ENCODE measurements at places on chromosomes 11 and 22. TPM values are rescaled to one million over a fixed set of nuclear protein-coding genes. Genes with fewer than 3 reads are reported as not detected.

GRCh38 chr11:58647866-58648265 is 25.4 kb downstream of the CNTF start:
- no peaks in the 10 kb centered on the region for H3K27me3 ChIP-seq
- H3K4me3 ChIP-seq, result no peak overlapping the region
- no peaks in the 10 kb centered on the region for H3K36me3 ChIP-seq
- no peaks in the 10 kb centered on the region for H3K4me1 ChIP-seq
- DNase-seq, result no peak

NRXN2 gene
- 13.3 TPM for total RNA-seq

DNA sequence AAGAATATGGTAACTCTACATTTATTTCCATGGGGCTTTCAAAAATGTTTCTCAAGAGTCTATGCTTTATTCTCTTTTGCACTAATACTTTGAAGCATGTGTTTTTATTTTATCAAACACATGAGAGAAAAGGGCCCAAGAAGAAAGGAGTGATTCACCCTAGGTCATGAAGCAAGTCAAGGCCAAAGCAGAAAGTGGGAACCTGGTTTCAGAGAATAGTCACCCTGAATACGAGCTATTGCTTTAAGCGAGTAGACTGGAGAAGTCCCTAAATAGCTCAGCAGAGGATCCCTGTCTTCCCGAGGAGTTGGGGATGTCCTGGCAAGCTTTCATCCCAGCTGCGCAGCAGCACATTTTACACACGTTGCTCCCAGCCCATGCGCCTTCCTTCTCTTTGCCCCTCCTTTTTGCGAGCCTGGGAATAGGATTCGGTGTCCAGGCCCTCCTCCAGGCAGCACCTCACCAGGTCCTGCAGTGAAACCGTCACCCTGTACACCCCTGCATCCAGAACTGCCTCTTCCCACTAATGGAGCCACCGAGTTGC is 19.1 kb downstream of the MPEG1 start:
- no peak overlapping the region for H3K4me3 ChIP-seq
- H3K27ac ChIP-seq, result no peak overlapping the region
- DNase-seq, result no peak
- peaks cover 18% of the 10 kb centered on the region for H3K4me1 ChIP-seq

- no peaks in the 10 kb centered on the region for H3K27me3 ChIP-seq
- H3K27ac ChIP-seq, result no peak overlapping the region
- no peaks in the 10 kb centered on the region for H3K4me1 ChIP-seq
- H3K36me3 ChIP-seq, result no peaks in the 10 kb centered on the region
- no peak for DNase-seq
Observed at GRCh38 chr11:15730263-15730994, 615.7 kb downstream of the INSC start.

GRCh38 chr22:27387561-27387960 is 414.0 kb downstream of the MN1 start:
- DNase-seq, result no peak
- H3K27ac ChIP-seq, result no peak overlapping the region
- no peak overlapping the region for H3K4me3 ChIP-seq
- H3K4me1 ChIP-seq, result no peaks in the 10 kb centered on the region
- H3K27me3 ChIP-seq, result no peaks in the 10 kb centered on the region

PICALM gene
- total RNA-seq, result 244 TPM

NOX4 gene
- total RNA-seq, result 13.0 TPM

DNA sequence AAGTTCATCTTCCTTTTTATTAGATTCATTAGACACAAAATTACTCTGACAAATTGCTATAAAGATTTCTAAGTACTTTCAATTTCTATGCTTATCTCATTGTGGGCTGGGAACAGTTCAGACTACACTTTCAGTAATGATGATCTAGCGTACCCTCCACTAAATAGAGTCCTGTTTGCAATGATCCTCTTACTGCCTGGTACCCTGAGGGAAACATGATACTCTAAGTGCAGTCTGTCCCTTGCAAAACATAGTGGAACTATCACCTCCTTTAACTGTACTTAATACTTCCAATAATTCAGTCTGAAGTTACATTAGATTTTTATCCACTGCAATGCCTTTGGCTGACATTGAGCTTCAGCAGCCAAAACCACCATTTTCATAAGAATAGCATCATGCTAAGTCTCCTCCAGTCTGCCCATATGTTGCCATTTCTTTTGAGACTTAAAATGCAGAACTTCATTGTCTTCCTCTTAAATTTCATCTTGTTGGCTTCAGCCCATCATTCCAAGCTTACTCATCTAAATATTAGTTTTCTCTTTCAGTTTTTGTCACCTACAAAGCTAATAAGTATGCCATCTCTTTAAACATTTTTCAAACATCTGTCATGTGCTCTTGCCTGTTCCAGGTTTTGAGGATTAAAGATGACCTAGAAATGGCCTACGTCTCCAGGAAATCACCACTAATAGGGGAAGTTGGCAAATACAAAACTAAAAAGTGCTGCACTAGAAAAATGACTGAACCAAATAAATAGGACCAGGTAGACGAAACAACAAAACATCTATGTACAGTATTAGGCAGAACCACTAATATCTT is 55.5 kb downstream of the PAK1 start:
- no peaks in the 10 kb centered on the region for H3K36me3 ChIP-seq
- no peaks in the 10 kb centered on the region for H3K27me3 ChIP-seq
- H3K27ac ChIP-seq, result no peak overlapping the region
- DNase-seq, result no peak
- H3K4me3 ChIP-seq, result no peak overlapping the region

C22orf15 gene
- total RNA-seq, result not detected

SRSF8 gene
- 64.2 TPM for total RNA-seq

KRTAP5-10 gene
- not detected for total RNA-seq

DNA sequence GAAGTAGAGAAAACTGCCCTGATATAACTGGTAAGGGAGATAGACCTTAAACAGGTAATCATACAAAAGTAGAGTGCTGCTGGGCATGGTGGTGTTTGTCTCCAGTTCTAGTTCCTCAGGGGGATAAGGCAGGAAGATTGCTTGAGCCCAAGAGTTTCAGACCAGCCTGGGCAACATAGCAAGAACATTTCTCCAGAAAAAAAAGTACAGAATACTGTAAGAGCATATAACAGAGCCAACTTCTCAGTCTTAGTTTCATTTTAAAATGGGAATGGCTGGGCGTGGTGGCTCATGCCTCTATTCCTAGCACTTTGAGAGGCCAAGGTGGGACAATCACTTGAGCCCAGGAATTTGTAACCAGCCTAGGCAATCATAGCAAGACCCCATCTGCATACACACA is 4.5 kb upstream of the RHOG start:
- H3K36me3 ChIP-seq, result no peaks in the 10 kb centered on the region
- H3K4me3 ChIP-seq, result no peak overlapping the region
- H3K27ac ChIP-seq, result no peak overlapping the region
- no peaks in the 10 kb centered on the region for H3K4me1 ChIP-seq
- no peak for DNase-seq

GRCh38 chr11:3155691-3156258 is 9.3 kb downstream of the OSBPL5 start:
- H3K27me3 ChIP-seq, result no peaks in the 10 kb centered on the region
- DNase-seq, result peak; percentile 67
- H3K27ac ChIP-seq, result peak overlapping the region; percentile 52

GRCh38 chr11:111101881-111102280 is 143.6 kb upstream of the POU2AF2 start:
- H3K27me3 ChIP-seq, result no peaks in the 10 kb centered on the region
- DNase-seq, result no peak
- no peaks in the 10 kb centered on the region for H3K36me3 ChIP-seq
- H3K27ac ChIP-seq, result no peak overlapping the region
- no peaks in the 10 kb centered on the region for H3K4me1 ChIP-seq

GRCh38 chr11:96875712-96876111 is 485.9 kb downstream of the JRKL start:
- no peak overlapping the region for H3K27ac ChIP-seq
- no peaks in the 10 kb centered on the region for H3K36me3 ChIP-seq
- no peaks in the 10 kb centered on the region for H3K4me1 ChIP-seq
- no peaks in the 10 kb centered on the region for H3K27me3 ChIP-seq
- no peak overlapping the region for H3K4me3 ChIP-seq

GRCh38 chr11:117902001-117902845 is 25.8 kb upstream of the FXYD6 start:
- no peaks in the 10 kb centered on the region for H3K36me3 ChIP-seq
- no peak overlapping the region for H3K4me3 ChIP-seq
- H3K4me1 ChIP-seq, result peaks cover under 1% of the 10 kb centered on the region
- H3K27ac ChIP-seq, result no peak overlapping the region

GRCh38 chr11:10309163-10310093 is 4.6 kb downstream of the ADM start:
- H3K27me3 ChIP-seq, result no peaks in the 10 kb centered on the region
- H3K4me1 ChIP-seq, result no peaks in the 10 kb centered on the region
- peak; percentile 78 for DNase-seq
- H3K27ac ChIP-seq, result peak overlapping the region; percentile 58

NRIP3 gene
- total RNA-seq, result 1.6 TPM

CDON gene
- 4.0 TPM for total RNA-seq

SPCS2 gene
- total RNA-seq, result 176 TPM

- H3K4me1 ChIP-seq, result no peaks in the 10 kb centered on the region
- H3K36me3 ChIP-seq, result no peaks in the 10 kb centered on the region
- H3K27me3 ChIP-seq, result no peaks in the 10 kb centered on the region
- no peak for DNase-seq
Observed at GRCh38 chr22:35719212-35719875, 1.7 kb downstream of the APOL5 start.

- H3K27ac ChIP-seq, result no peak overlapping the region
- H3K36me3 ChIP-seq, result no peaks in the 10 kb centered on the region
- H3K4me1 ChIP-seq, result no peaks in the 10 kb centered on the region
- H3K4me3 ChIP-seq, result no peak overlapping the region
Observed at GRCh38 chr11:12893787-12894672, 115.1 kb upstream of the RASSF10 start.

DNA sequence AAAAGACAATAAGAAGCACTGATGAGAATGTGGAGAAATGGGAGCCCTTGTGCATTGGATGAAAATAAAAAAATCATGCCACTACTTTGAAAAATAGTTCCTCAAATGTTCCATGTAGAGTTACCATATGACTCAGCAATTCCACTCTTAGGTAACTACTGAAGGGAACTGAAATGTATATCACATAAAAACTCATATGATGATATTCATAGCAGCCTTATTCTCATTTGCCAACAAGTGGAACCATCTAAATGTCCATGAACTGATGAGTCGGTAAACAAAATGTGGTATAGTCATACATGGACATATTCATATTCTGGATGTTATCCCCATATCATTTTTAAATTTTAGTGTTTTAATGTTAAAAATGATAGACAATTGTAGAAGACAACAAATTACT is 3.5 kb downstream of the KRTAP5-9 start:
- no peak overlapping the region for H3K27ac ChIP-seq
- no peaks in the 10 kb centered on the region for H3K36me3 ChIP-seq
- H3K4me1 ChIP-seq, result no peaks in the 10 kb centered on the region
- no peak overlapping the region for H3K4me3 ChIP-seq
- H3K27me3 ChIP-seq, result no peaks in the 10 kb centered on the region

GRCh38 chr22:19304547-19304946 is 13.0 kb upstream of the CLTCL1 start:
- no peaks in the 10 kb centered on the region for H3K4me1 ChIP-seq
- H3K27me3 ChIP-seq, result no peaks in the 10 kb centered on the region
- H3K27ac ChIP-seq, result no peak overlapping the region
- H3K36me3 ChIP-seq, result no peaks in the 10 kb centered on the region

DNA sequence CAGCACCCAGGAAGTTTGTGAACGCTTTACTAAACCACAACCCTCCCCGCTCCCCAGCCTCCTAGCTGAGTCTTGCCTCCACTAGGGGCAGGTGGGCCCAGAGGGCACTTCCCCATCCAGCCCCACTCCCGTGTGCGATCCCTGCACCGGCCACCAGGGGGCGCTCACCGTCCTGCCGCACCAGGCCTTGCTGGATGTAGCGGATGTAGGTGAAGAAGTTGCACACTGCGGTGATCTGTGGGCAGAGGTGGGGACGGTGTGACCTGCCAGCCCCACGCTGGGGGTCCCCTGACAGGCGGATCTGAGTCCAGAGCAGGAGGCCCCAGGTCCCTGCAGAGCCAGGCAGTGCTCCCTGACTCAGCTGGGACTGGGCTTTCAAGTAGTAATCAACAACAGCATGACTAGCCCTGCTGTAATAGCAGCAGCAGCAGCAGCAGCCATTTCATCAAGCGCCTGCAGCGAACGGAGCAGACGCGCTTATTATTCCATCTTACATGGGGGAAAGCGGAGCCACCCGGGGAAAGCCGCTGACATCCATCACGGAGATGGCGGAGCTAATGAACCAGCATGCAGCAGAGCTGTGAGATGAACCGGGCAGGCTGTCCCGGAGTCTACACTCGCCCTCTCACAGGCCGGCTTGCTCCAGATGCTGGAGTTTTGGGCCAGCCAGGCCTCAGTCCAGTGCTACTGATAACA is 7.9 kb upstream of the FADS3 start:
- H3K27me3 ChIP-seq, result no peaks in the 10 kb centered on the region
- peak; percentile 78 for DNase-seq
- no peak overlapping the region for H3K4me3 ChIP-seq

CLTCL1 gene
- 6.3 TPM for total RNA-seq

GRCh38 chr11:72759468-72759985 is 7.3 kb upstream of the ARAP1 start:
- no peaks in the 10 kb centered on the region for H3K36me3 ChIP-seq
- peaks cover 3% of the 10 kb centered on the region for H3K4me1 ChIP-seq
- DNase-seq, result no peak
- no peak overlapping the region for H3K4me3 ChIP-seq

PAX6 gene
- not detected for total RNA-seq

BTG4 gene
- not detected for total RNA-seq

DNA sequence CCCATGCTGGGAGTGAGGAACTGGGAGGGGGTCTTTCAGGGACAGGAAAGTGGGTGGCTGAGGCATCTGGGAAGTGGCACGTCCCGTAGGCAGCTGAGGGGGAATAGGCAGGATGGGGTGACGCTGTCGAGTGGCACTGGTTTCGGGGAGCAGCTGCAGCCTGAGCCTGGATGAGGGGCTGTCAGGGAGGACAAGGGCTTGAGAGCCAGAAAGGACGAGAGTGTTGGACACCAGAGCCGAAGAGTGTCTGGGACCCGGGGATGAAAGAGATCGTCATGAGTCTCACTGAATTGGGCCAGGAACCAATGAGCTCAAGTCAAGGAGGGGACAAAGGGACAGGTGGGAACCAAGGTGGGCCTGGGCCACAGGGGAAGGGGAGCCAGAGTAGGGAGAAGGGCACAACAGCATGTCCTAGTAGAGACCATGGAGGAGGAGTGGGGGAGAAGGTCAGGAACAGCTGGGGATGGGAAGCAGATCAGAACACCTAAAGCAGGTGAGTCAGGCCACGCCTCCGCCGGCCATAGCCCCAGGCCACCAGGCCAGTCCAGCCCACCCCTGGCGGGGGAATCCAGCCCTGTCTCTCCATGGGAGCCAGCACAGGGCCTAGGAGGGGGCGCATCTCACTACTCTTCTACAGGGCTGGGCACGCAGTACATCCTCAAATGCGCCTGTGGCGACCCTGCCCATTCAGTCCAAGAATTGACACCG is 4.2 kb downstream of the RAB3IL1 start:
- H3K4me3 ChIP-seq, result no peak overlapping the region
- no peaks in the 10 kb centered on the region for H3K36me3 ChIP-seq
- H3K27ac ChIP-seq, result no peak overlapping the region

GRCh38 chr11:128603752-128604414 is 16.5 kb upstream of the ETS1 start:
- no peaks in the 10 kb centered on the region for H3K4me1 ChIP-seq
- DNase-seq, result no peak
- H3K36me3 ChIP-seq, result no peaks in the 10 kb centered on the region
- H3K27ac ChIP-seq, result peak overlapping the region; percentile 5

GRCh38 chr11:34825315-34825669 is 90.9 kb downstream of the APIP start:
- no peaks in the 10 kb centered on the region for H3K36me3 ChIP-seq
- H3K4me3 ChIP-seq, result no peak overlapping the region
- H3K27me3 ChIP-seq, result no peaks in the 10 kb centered on the region
- peak overlapping the region; percentile 58 for H3K27ac ChIP-seq
- DNase-seq, result no peak
- H3K4me1 ChIP-seq, result no peaks in the 10 kb centered on the region

Data from kidney (tissue), 22 donors.